Right hindlimb (tissue), 1 donor: ENCODE measurements at places on chromosomes 16 and 17.

DNA sequence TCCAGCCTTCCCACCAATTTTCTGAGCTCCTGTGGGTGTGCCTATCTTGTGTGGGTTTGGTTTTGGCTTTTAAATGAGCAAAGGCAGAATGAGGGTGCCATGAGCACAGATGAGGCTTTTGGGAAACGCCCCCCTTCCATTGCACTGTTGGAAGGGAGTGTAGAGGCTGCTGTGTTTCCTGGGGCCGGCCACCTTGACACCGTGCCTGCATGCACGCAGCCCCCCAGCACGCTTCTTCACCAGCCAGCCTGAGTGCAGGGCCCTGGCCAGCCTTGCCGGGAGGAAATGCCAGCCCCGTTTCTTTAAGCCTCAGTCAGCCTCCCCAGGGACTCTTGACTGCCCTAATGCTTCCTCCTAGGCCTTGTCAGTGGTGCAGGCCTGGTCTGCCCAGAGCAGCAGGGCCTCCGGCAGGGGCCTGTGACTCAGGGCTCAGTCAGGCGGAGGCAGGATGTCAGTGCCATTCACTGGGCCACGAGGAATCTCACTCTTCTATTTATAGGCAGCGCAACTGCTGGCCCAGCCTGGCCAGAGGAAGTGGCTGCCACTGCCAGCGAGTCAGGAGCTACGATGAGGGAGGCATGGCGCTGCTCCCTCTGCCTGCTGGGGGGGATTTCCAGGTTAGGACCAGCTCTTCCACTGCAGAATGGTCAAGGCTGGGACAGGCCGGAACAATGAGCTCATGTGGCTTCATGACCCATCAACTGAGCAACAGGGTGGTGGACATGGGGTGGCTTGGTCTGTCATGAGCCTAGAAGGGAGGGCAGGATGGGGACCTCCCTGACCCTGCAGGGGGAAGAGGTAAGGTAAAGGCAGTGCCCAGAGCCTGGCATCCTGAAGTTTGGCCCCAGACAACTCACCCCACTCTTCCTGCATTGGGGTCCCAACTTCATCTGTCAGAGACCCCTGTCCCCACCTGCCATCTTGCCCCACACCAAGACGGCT, 205.2 kb downstream of the RAB11FIP4 start:
- peak; percentile 76 for DNase-seq

GRCh38 chr16:72493716-72494415, 321.9 kb upstream of the PMFBP1 start:
- no peak for DNase-seq

DNA sequence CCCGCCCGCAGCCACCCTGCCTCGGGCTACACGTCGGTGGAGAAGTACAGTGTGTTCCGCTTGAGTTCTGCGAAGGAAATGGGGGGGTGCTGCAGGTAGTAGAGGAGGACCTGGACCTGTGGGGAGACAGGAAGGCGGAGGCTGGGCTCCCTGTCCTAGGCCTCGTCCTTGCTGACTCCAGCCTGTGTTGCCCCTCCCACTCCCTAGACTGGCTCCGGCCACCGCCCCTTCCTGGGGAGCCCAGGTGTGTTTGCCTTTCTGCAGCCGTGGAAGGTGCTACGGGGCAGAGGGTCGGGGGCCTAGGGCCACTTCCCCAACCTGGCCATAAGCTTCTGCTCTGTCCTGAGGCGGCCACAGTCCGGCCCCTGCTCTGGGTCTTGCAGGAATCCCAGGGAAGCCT, 9.1 kb downstream of the TIMM22 start:
- DNase-seq: peak; percentile 38

DNA sequence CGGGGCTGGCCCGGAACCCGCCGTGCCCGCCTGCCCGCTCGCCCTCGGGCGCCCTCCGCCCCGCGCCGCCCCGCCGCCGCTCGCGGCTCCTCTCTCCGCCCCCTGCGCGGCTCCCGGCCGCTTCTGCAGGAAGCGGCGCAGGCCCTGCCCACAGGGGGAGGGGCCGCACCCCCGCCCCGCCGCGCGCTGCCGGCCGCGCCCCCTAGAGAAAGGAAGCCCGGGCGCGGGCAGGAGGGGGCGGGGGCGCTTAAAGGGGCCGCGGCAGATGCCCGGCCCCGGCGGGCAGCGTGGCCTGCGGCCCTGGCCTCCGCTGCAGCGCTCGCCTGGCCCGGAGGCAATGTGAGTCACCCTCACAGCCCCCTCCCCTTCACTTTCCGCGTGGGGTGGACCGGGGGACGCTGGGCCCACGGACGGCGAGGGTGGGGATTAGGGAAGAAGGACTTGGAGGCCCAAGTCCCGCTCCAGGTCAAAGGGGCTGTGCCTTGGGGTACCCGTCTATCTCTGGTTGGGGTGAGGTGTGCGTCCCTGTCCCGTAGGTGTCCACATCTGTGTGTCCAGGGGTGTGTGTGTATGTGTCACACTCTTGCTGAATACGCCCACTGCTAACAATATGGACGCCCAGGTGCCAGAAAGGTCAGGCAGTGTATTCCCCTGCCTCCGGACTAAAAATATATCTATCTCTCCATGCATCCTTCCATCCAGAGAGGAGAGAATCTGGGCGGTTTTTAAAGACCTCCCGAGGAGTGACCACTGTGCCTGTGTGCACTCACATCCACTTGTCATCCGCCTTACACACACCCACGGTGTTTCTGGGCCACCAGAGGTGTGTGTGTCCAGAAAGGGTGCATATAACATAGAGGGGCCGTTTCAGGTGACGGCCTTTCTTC, at the start of gene GIT1:
GIT1 (minus strand) TSS at position 125 of the 887 bp plus-strand sequence. CDS start 270 bp downstream, outside the sequence.
- peak; percentile 90 for DNase-seq

DNA sequence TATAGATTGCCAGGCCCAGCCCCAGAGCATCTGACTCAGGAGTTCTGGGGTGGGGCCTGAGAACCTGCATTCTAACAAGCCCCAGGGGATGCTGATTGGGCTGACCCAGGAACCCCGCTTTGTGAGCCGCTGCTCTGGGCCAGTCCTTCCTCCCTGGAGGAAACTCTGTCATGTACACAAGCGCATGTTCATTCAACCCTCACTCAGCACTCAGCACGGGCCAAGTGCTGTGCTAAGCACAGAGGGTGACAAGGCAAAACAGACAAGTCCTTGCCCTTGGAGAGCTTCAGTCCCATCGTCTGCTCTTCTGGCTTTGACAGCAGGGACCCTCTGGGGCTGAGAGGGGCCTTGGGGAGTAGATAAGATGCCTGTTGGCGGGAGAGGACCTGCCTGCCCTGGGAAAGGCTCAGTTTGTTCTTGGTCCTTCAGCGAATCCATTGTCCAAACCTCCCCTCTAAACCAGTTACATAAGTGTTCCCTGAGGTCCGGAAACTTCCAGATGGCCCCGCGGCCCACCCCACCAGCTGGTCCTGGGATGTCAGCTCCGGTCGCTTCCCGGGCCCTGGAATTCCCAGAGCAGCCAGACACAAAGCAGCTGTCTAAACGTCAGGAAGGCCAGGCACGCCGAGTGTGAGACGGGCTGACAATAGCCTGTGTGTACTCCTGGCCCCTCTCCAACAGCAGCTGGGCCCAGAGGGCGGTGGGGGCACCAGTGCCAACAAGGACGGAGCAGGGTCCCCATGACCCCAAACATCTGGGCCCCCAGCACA, 88.8 kb downstream of the ZDHHC7 start:
- DNase-seq: peak; percentile 90

DNA sequence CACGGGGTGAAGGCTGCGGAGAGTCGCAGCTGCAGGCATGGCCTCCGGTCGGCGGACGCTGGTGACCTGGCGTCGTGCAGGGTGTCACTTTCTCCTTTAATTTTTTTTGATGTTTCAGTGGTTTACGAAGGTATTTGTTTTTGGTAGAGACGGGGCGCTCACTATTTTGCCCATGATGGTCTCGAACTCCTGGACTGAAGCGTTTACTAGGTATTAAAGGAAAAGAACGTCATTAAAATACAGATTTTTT, 17.1 kb downstream of the ZNF213 start:
- DNase-seq: peak; percentile 19

GRCh38 chr16:66608241-66609138, 4.0 kb downstream of the CMTM3 start:
- DNase-seq: peak; percentile 89
